GM18507 (cell line): ENCODE measurements at places on chromosomes 4 and X.

DNA sequence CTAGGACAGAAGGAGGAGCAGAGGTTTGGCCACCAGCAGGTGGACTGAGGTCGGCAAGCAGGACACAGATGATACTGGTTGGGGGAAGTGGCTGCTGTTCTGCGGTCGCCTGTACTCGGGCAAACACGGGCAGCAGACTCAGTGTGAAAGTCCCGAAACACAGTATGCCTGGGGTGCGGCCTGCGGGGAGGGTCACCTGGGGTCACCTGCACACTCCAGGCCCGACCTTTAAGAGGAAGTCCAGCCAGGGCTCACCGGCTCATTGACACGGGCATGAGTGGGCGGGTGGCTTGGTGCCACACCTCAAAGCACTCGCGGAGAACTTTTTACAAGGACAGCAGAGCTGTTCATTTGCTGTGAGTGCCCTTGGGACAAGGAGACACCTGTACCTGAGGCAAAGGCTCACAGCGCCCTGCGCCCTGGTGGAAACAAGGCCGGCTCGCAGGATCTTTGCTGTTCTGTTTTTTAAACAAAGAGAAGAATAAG is 71.5 kb upstream of the MXD4 start:
- DNase-seq = no peak

DNA sequence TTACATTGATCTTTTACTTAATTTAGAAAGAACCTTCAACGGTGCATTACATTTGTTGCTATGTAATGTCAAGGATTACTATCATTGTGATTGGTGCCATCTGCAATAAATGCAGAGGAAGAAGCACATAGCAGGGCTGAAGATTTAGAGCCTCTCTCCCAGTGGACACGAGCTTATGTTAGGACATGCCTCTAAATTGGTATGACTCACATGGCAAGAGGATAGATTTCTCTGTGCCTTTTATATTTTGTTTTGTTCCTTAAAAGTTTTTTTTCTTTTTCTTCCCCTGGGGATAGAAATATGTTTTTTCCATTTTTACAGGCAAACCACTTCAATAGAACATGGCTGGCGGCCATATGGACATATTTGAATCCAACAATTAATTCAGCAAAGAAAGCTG is 205.0 kb upstream of the HAND2 start:
- DNase-seq = no peak

GRCh38 chr4:67452100-67452845 is 93.0 kb downstream of the CENPC start:
- DNase-seq = no peak

DNA sequence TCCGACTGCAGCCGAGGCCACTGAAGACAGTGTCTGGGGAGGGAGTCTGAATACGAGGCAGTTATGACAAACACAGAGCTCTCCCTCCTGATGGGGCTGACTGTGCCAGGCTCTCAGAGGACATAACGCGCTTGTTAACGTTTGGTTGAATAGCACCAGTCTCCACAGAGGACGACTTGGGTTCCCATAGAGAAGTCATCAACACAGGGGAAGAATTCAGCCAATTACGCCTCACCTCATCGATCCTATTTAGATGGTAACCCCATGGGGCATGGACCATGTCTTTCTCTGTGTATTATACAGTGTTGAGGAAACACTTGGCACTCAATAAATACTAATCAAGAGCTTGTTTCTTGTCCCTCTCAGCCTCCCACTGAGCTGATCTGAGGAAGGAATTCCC is 642.6 kb upstream of the LCORL start:
- DNase-seq = no peak

DNA sequence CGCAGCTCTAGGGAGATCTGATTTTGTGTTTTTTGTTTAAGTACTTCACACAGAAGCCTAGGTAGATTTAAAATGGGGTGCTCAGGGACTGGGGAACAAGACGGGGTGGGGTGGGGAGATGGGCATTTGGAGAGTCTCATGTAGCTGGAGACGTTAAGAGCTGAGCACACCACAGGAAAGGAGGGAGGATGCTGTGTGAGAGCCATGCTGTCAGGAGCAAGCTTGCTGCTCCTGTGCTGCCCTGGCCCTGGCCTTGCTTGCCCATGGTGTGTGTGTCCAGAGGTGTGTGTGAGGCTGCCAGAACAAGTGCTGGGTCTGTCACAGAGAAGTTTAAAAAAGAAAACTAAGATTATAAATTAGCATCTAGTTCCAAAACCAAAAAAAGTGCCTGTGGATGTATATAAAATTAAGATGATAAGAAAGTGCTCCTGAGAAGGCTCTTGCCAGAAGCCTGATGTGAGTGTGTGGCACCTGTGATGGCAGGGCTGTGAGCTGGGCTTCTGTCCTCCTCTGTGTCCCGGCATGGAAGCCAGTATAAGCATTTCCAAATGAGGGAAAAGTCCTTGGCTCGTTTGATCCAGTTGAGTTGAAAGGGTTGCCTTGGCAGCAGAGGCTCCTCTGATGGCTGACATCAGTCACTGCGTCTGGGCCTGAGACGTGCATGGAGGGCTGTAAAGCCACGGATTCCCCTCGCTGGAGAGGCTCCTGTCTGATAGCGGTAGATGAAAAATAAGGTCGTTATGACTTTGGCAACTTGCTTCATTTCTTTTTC is 63.5 kb downstream of the NELFA start:
- no peak for DNase-seq

DNA sequence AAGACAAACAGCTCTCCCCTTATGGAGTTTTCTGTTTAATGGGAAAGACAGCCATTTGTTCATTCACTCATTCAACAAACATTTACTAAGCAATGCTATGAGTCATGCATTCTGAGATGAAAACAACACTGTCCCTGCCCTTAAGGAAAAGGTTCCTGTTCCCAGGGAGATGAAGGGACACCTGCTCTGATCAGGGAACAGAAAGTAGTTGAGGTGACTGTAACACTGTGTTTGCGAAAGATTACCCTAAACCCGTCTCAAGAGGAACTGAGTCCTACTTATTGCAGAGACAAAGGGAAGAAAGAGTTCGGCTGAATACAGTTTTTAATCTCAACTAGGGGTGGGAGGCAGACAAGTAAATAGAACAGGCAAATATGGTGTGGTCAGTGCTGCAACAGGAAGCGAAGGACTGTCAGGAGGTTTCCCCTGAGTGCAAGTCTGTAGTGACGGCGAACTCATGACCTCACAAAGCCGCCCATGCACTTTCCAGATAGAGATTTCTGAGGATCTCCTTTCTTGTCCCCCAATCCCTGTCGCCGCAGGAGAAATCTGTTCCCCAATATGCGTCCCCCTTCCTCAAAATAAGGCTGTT is 712 bp downstream of the STX18 start:
- peak; percentile 12 for DNase-seq
